ENCODE measurements at places on chromosomes 5 and 9. TPM values are rescaled to one million over a fixed set of nuclear protein-coding genes. Genes with fewer than 3 reads are reported as not detected.

- no peak for DNase-seq
Measured at GRCh38 chr9:92562461-92562967, 26.7 kb upstream of the ECM2 start.

DNA sequence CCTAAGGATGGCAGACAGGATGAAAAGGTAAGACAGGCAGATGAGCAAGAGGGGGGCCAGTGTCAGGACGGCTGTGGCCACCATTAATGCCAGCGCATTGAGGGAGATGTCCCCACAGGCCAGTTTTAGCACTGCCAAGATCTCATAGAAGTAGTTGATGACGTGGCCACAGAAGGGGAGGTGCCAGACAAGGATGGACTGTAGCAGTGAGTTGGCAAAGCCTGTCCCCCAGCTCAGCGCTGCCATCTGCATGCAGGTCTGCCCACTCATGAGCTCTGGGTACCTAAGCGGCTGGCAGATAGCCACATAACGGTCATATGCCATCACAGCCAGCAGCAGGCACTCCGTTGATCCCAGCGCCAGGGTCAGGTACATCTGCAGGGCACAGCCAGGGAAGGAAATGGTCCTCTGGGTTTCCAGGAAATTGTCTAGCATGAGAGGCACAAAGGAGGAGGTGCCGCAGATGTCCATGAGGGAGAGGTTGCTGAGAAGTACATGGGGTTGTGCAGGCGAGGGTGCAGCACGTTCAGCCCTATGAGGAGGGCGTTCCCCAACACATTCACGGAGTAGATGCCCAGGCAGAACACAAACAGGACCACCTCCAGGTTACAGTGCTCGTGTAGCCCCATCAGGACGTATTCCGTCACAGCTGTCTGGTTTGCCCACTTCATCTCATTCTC, 10.8 kb downstream of the OR13J1 start:
- DNase-seq, result no peak

GRCh38 chr9:83959061-83959460, 21.0 kb downstream of the HNRNPK start:
- DNase-seq, result no peak

DNA sequence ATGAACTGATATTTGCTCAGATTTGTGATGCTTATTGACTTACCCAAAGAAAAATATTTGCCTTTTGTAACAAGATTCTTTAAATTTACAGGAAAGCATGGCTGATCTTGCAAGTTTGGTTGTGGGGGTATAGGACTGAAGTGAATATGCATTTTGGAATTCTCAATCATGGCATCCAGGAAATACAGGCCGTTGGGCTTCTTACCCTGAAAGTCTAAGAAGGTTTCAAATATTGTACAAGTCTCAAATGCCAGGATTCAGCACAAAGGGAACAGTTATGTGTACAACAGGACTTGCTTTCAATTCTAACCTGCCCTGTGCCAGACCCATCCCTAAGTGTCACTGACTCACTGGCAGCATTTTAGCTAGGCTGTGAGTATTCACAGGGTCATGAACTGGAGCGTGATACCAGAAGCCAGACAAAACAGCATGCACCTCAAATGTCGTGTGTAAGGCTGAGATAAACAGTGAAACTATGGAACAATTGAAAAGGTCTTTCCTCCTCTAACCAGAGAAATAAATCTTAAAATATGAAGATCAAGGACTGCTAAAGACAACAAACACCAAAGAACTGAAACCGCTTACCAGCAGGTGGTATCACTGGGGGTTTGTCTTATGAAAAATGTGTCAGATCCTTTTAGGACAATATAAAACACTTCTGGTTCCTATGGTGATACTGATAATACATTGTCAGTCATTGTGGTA, 168.6 kb upstream of the RGMB start:
- DNase-seq, result peak; percentile 8

- DNase-seq, result no peak
Measured at GRCh38 chr5:173719731-173720082, 103.3 kb upstream of the BOD1 start.

GRCh38 chr9:131635285-131635684, 90.0 kb downstream of the PRRT1B start:
- peak; percentile 88 for DNase-seq

- DNase-seq, result no peak
Measured at GRCh38 chr5:10524376-10525123, 39.3 kb upstream of the ANKRD33B start.

- DNase-seq, result peak; percentile 29
Measured at GRCh38 chr9:136119061-136119882, 597 bp upstream of the TMEM250 start.

The OR13F1 gene
- not detected for total RNA-seq

The PHYHD1 gene
- 0.20 TPM for total RNA-seq
